Suppressor macrophage treated with lipopolysaccharide for 1 hour (primary cell): ENCODE measurements at places on chromosomes 16 and 17.

DNA sequence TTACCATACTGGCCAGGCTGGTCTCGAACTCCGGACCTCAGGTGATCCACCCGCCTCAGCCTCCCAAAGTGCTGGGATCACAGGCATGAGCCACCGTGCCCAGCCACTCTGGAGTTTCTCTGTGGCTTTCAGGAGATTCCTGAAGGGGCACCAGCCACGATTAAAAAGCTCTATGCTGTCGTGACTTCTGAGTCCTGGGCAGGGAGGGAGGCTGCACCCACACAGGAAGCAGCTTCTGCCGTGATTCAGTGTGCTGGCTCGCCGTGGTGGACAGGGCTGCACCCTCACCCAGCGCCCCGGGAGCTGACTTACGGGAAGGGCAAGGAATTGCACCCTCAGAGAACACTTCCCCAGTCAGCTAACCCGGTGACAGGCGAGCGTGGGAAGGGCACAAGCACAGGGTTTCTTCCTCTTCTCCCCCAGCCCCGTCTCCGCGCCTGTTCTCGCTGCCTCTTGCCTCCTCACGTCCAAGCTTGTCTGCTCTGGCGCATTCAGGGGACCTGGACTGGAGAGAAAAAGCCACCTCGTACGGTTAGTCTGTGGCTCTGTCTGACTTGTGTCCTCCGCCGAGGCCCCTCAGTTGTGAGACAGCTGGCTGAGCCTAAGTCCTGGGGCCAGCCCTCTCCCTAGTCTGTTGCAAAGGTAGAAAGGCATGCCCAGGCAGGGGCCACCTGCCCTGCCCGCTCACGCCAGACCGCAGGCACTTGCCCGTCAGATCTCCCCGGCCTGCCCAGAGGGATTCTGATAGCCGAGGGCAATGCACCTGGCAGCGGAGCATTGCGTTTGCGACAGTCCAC lies 145.0 kb downstream of the SEC14L1 start:
- DNase-seq = peak; percentile 99

DNA sequence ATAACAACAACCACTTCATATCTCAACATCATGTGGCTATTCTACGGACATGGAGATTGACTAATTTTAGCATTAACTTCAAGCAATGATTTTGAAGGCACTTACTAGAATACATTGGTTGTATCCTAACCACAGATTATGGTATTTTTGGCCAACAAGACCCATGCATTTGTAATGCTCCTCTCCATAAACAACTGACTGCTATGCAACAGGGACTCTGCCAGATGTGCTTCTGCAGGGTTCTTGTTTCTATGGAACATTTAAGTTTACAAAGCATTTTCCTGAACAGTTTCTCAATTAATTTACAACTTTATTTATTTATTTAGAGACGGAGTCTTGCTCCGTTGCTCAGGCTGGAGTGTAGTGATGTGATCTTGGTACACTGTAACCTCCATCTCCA lies 178.0 kb downstream of the PARN start:
- no peak for DNase-seq

GRCh38 chr17:80498242-80498919 lies 22.0 kb upstream of the NPTX1 start:
- DNase-seq = no peak

- DNase-seq = peak; percentile 77
Measured at GRCh38 chr17:47279062-47279801, 25.6 kb downstream of the ITGB3 start.
